ENCODE measurements at places on chromosomes 2 and 18.

DNA sequence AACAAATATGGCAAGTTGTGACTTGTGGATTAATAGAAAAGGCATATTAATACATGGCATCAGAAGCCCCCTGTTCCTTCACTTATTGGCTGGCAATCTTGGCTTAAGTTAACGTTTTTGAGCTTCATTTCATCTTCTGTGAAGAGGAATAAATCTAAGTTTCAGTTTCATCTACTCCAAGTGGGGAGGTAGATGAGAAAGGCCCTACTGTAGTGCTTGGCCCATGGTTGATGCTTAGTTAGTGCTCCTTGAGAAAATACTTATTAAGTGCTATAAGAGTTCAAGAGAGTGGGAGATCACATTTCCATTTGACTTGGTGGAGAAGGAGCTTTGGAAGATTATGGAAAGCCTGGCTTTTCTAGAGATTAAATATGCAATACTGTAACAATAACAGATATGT, 244.3 kb downstream of the BABAM2 start:
- no peak for DNase-seq

DNA sequence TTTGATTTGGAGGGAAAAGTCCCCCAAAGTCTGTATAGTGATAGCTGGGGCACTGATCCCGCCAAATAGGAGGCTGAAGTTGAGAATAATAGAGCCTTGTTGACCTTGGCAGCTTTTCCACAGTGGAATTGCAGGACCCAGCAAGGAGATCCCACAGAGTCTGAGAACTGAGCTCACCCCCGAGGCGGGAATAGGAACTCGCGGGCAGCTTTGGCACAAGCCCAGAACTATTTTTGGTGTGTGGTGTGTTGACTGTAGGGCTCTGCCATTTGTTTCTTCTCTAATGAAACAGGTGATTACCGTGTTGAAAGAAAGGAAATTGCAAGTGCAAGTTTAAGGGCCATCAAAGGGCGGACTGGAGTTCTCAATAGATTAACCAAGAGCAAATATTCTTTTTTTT, 34.0 kb downstream of the SH3RF3 start:
- DNase-seq: peak; percentile 11

GRCh38 chr2:26721115-26722032, 28.9 kb downstream of the KCNK3 start:
- no peak for DNase-seq

DNA sequence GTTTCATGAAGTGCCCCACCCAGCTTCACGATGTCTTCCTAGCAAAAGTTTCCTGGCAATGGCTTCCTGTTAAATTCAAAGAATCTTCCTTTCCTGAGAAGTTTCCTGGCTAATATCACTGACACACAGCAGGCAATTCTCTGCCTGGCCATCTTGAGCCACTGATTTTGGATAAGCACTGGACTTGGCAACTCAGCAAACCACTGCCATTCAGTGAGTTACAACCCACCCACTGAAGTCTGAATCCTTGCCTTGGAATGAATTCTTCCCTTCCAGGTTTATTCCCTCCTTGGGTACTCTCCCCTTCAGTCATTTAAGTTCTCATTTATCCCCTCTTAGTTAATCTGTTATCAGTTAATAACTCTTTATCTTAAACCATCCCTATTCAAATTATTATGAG, 426.0 kb downstream of the MBD2 start:
- DNase-seq: no peak

GRCh38 chr2:236452238-236452637, 117.4 kb upstream of the ACKR3 start:
- no peak for DNase-seq

- DNase-seq: peak; percentile 40
These were observed 16.9 kb upstream of the RGPD4 start for GRCh38 chr2:107809835-107810234.

DNA sequence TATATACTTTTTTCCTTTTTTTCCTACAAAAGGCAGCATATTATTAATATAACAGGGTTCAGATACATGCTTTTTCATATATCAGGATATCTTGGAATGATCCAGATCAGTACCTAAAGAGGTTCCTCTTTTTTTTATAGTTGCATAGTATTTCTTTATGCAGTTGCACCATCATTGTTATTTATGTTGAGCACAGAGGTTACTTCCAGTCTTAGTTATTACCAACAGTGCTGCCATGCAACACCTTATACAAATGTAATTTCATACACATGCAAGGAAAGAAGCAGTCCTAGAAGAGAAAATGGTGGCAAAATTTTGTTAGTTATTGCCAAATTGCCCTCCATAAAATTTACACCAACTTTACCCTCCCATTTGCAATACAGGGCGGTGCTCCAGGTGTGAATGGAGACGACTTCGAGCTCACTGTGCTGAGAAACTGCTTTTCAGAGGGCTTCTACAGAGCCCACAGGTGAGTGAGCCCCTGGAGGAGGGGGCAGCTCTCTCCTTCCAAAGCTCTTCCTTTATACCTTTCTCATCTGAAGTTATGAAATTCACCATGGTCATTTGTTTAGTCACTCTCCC, 30.0 kb upstream of the KCMF1 start:
- no peak for DNase-seq

- no peak for DNase-seq
These were observed 281.7 kb upstream of the CCDC68 start for GRCh38 chr18:55240978-55241377.

GRCh38 chr2:239727776-239728600, 297.2 kb downstream of the NDUFA10 start:
- DNase-seq: no peak

All from NCI-H2107 (cell line).